ENCODE measurements at places on chromosomes 7 and 10.

DNA sequence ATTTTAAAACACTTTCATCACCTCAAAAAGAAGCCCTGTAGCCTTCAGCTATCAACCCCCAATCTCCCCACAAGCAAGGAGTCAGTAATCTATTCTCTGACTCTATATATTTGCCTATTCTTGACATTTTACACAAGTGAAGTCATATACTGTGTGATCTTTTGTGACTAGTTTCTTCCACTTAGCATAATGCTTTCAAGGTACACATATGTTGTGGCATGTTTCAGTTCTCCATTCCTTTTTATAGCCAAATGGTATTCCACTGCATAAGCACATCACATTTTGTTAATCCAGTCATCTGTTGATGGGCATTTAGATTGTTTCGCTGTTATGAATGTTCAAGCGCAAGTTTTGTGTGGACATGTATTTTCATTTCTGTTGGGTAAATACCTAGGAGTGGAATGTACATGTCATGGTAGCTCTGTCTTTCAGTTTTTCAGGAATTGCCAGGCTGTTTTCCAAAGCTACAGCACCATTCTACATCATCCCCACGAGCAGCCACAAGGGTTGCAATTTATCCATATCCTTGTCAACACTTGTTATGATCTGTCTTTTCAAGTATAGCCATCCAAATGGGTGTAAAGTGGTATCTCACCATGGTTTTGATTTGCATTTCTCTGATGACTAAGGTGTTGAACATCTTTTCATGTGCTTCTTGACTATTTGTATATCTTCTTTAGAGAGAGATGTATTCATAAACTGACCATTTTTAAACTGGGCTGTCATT lies 405.6 kb downstream of the KCNMA1 start:
- DNase-seq = no peak

- DNase-seq = no peak
Measured at GRCh38 chr10:79328737-79329504, 18.3 kb upstream of the PPIF start.

DNA sequence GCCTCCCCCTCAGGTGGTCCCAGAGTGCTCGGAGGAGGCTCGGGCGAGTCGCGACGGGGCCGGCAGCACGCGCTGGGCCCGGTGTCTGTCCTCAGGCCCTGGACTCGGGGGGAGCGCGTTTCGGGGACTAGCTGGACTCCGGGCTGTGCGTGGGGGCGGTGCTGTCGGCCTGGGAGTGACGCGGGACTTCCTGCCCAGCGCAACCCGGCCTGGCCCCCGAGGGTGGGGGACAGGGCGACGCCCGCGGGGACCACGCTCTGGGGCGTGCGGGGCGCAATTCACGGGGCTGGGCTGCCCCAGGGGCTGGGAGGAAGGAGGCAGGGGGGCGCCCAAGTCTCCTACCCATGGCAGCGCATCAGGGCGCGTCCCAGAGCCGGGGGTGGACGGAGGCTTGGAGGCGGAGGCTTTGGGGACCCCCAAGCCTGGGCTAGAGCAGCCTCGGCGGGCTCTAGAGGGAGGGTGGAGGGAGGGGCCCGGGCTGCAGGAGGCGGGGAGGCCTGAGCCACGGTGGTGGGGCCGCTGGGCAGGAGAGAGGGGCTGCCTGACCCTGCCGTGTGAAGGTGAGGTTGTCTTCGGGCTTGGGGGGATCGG lies 2.3 kb upstream of the VENTX start:
- DNase-seq = no peak

DNA sequence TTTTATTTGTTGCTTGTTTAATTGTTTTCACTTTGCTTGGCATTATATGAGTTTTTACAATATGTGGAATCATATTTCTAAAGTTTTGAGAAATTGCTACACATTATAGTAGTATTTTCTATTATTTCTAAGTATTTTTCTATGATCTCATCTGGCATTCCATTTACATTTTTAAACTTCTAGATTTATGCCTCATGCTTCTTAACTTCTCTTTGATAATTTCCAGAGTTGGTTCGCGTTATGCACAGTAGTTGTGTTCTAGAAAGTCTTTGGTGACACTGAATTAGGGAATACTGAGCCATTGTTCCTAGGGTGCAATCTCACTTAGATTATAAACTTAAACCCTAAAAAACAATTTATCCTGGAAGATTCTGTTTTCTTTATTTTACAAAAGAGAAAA lies 129.2 kb downstream of the GNAI1 start:
- DNase-seq = no peak

GRCh38 chr7:81150951-81151361 lies 232.1 kb upstream of the SEMA3C start:
- no peak for DNase-seq

GRCh38 chr10:31687663-31688482 lies 240.8 kb downstream of the ARHGAP12 start:
- DNase-seq = no peak

DNA sequence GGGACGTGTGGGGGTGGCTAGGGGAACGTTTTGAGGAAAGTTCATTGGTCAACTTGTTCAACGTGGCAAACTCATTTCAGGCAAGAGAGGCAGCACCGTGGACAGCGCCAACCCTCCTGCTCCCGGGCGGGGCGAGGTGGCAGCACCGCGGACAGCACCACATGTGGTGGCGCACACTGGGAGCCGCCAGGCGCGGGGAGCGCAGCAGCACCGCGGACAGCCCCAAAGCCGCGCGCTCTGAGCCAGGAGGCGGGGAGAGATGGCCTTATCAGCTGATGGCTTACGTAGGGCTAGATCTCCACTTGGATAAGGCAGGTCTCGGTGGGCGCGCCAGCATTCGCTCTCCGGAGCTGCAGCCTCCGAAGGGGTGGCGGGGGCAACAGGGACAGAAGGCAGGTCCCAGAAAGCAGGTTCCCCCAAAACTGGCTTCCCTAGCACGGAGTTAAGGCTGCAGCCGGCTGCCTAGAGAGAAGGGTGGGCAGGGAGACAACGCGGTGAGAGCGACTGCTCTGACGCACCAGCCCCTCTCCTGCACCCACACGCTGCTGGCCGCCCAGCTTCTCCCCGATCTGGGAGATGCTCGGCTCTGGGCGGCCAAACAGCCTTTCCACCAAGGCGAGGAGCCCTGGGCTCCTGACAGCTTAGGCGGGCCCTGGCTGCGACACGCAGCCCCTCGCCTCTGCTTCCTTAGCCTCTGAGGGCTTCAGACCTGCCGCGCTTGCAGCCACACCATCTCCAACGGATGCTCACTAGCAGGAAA lies at the start of gene HTR5A:
TSS of gene HTR5A (plus strand) at position 333 of the 760 bp plus-strand sequence. CDS start 576 bp downstream, outside the sequence.
- no peak for DNase-seq

GRCh38 chr7:51054231-51054630 lies 262.4 kb downstream of the COBL start:
- DNase-seq = no peak

DNA sequence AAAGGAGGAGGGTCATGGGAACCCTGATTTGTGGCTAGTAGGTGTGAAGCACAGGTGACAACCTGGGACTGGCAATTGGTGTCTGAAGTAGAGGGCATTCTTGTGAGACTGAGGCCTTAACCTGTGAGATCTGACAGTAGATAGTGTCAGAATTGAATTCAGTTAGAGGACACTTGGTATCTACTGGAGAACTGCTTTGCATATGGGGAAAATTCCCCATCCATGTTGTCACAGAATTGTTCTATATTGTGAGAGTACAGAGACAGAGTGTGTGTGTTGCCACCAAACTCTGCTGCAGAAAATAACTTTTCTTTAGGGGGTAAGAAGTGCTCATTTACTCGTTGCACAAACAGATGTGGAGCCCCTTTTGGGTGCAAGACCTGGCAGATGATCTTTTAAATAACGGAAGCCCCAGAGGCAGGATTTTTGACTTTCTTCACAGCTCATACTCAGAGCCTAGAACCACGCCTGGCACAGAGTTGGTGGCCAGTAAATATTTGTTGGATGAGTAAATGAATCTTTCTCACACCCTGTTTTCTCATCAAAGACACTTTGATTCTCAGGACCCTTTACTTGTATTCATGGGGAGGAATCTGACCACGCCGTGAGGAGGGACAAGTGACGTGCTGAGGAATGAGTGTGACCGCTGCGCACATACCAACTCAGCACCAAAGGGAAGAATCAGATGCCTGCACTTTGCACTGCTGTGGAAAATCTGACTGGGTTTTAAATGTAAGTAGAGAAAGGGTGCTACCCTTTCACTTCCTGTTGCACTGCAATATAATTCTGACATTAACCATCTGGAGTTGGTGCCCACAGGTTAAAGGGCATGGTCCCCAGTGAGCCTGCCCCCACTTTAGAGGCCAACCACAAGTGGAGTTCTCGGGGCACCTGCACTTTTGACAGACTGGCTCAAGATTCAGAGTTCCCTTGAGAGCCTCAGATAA lies 39.2 kb upstream of the SDHAF3 start:
- no peak for DNase-seq

GRCh38 chr7:153193144-153193595 lies 433.6 kb downstream of the ACTR3B start:
- DNase-seq = no peak

DNA sequence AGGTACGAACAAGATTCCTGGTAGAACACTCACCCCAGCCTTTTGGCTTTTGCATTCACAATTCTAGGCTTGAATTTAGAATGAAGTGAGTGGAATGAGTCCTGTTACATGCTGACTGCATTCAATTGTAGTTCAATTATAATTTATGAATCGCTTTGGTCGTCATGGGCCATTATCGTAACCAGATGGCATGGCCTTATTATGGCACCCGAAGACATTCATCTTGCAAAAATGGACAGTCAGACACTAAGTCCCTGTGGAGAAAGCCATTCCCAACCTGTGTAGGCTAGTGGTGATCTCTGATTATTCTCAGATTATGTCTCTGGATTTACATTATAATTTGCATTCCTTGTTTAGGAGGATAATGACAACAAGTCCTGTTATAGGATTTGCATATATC lies 292.4 kb upstream of the NPSR1 start:
- no peak for DNase-seq

GRCh38 chr10:19783721-19784120 lies 32.5 kb upstream of the PLXDC2 start:
- DNase-seq = no peak

- no peak for DNase-seq
Measured at GRCh38 chr10:58424176-58424575, 39.0 kb downstream of the TFAM start.

DNA sequence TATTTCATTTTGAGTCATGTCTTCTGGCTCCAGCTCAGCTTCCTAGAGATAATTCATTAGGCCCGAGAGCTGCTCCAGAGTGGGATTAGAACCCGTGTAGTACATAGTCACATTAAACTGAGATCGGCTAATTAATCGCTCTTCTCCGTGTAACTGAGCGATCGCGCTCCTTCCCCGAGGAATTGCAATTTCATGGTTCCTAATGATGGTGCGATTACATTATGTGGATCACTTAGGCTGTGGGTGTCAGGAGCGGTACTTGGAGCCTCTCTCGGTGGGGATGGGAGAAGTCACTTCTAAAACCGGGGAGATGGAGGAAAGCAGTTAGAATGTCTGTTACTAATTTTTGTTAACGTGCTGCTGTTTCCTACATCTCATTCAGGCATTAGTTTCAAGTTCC lies 123.0 kb upstream of the TCF7L2 start:
- DNase-seq = no peak

DNA sequence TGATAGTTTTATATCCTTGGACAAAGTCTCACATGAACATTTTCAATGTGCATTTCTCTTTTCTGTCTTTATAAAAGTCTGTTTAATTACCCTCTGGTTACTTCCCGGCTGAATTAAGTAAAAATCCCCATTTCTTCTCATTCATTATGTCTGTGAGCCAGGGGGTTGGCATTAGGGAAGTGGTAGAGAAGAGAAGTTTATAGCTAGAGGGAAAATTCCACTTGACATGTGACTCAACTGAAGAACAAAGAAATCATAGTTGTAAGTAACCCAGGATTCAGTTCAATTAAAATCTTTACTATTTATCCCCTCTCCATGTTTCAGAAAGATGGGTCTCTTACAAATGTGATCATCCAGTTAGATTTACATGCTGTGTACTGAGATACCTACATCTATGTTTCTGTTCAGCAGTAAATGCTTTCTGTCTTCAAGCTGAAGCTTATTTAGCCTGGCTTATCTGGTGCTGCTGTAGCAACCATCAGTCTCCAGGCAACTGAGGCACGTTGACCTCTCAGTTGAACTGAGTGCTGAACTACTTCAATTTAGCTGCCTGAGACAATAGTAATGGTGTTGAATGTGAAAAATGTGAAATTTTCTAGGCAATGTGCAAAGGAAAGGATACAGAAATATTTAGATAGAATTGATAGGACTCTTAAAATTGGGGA lies 181.6 kb downstream of the MLLT10 start:
- no peak for DNase-seq

GRCh38 chr10:95245425-95246055 lies 45.3 kb downstream of the PDLIM1 start:
- DNase-seq = no peak

- no peak for DNase-seq
Measured at GRCh38 chr7:117816727-117817126, 56.5 kb downstream of the CTTNBP2 start.

DNA sequence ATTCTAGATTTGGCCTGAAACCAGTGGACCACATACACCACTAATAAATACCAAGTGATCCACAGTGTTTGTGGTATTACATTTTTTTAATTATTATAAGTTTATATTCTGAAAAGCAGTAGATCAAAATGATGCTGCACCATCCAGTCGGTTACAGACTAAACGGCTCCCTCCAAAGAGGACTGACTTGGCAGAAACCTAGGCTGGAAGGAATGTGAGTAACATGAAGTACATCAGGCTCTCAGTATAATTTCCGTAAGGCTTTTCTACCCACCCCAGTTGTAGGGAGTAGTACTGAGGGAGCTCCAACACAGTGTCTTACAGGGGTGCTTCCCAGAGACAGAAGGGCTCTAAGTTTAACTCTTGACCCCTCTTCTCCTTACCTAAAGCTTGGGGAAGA lies 119.5 kb downstream of the TRRAP start:
- DNase-seq = no peak

- no peak for DNase-seq
Measured at GRCh38 chr7:99617192-99617781, 541 bp downstream of the ZSCAN25 start.

- peak; percentile 18 for DNase-seq
Measured at GRCh38 chr7:84194484-84195271, at the start of gene SEMA3A. SEMA3A (minus strand) TSS chr7:84194789; CDS start chr7:84194586, 203 bp downstream.

- DNase-seq = no peak
Measured at GRCh38 chr10:127802531-127803095, 65.6 kb downstream of the FOXI2 start.

DNA sequence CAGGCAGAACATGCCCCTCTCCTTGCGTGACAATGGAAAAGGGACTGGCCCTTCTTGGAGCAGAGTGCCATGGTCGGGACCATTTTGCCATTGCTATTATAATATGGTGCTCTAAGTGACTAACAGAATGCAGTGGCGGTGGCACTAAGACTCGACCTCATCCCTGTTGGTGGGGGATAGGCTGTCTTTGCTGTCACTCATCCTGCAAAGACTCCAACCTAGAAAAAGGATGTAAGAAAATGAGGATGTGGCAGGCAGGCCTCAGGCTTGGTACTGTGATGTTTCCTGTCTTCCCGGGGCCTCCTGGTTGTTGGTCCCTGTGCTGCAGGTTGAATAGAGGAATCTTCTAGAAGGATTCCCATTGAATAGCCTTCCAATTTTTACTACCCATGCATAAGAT lies 18.6 kb downstream of the BLNK start:
- DNase-seq = no peak

DNA sequence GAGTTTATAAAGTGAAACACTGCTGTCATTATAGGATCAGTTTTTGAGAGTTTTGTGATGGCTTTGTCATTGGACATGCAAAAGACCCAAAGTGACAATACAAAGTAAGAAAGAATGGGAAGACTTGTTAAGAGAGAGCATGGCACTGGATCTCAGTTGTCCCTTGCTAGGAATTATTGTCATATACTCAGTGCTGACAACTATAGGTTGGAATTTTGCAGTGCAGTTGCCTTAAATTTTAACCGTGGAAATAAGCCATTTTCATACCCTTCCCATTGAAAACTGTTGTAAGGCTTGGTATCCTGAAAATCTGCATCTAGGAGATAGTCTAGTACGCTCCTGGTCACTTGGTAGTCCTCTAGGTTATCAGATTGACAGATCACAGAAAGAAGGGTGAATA lies 1156.7 kb downstream of the GATA3 start:
- DNase-seq = no peak

All from NCI-H2107 (cell line).